ENCODE measurements at places on chromosomes 2 and 18.

- DNase-seq: no peak
Measured at GRCh38 chr18:25453556-25454269, 101.7 kb upstream of the ZNF521 start.

DNA sequence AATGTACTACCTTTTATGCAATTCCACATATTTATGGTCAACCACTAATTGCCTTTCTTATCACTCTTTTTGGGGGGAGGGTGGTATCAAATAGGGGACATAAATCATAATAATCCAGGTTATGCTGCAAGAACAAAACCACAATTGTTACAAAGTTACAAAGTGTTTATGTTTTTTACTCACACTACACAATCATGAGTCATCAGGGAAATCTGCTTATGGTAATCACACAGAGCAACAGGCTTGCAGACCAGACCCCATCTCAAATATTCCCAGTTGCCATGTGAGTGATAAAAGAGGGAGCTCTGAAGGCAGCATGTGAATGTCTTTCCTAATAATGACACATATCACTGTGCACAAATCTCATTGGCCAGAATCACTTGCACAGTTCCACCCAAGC lies 304.7 kb upstream of the TMEFF2 start:
- DNase-seq: no peak

DNA sequence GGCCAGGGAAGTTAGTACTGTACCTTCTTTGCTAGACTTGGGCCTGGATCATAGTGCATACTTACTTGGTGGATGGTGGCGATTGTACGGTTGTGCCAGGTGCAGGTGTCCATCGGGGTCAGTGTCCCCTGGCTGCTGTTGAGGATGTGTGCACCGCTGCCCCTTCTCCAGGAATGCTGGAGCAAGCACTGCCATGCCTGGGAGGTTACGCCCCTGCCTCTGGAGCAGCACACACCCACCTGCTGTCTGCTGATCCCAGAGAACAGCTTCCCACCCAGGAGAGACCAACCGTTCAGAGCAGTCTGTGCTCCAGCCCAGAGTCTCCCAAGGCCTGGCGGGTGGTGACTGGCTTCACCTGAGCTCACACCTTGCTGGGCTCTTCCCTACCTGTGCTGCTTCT lies 286.8 kb upstream of the HS6ST1 start:
- DNase-seq: no peak

GRCh38 chr2:199220920-199221319 lies 236.8 kb downstream of the SATB2 start:
- DNase-seq: no peak

DNA sequence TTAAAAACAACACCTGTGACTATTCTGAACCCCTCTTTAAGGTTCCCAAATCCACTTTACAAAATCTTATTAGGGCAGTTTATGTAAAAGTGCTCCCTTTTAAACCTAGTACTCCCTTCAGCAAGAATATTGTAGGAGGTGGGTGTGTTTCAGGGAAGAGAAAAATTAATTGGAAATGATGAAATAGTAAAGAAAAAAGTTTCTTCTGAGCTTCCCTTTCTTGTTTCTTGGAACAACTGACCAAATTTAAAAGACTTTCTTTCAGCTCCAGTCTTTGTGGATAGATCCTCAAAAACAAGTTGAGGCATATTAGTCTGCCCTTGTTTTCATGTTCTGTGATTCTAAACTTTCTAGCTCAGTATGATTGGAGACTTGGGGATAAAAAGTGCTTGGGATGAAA lies 3.0 kb downstream of the VWA3B start:
- no peak for DNase-seq

Measured in stimulated activated CD4-positive, alpha-beta T cell treated with anti-CD3 and anti-CD28 coated beads, Interleukin-1b, Interleukin-23, amount 100 ng/mL, for 48 hours (primary cell).